A549 treated with CpdA at 1 μM for 4 hours (cell line): ENCODE measurements at places on chromosomes 6 and 20. TPM values are rescaled to one million over a fixed set of nuclear protein-coding genes. Genes with fewer than 3 reads are reported as not detected.

The BHLHE23 gene
- not detected in 5 replicates for total RNA-seq

The BTNL2 gene
- total RNA-seq: not detected in 5 replicates

The RSPH9 gene
- 0.12 to 0.27 TPM (median 0.24 TPM) in 5 replicates for total RNA-seq

The HTR1B gene
- total RNA-seq: 0.07 to 0.13 TPM in 2 of 5 replicates, not detected in the others

The NKAIN2 gene
- not detected in 5 replicates for total RNA-seq

The CFAP206 gene
- 0.51 to 0.69 TPM (median 0.67 TPM) in 5 replicates for total RNA-seq

The TRIM10 gene
- not detected in 5 replicates for total RNA-seq

The NKX2-2 gene
- total RNA-seq: not detected in 5 replicates

The TDRD6 gene
- total RNA-seq: 0.64 TPM in 1 of 5 replicates, not detected in the others

The BEND3 gene
- 3.3 to 4.4 TPM (median 3.7 TPM) in 5 replicates for total RNA-seq

The SLC35F1 gene
- 0.01 TPM in 1 of 5 replicates, not detected in the others for total RNA-seq

The PI16 gene
- not detected in 5 replicates for total RNA-seq

The NRSN2 gene
- total RNA-seq: 56.4 to 63.1 TPM (median 60.3 TPM) in 5 replicates

The NECAB3 gene
- 10.7 to 15.2 TPM (median 14.2 TPM) in 5 replicates for total RNA-seq

The L3MBTL3 gene
- total RNA-seq: 2.6 to 4.5 TPM (median 3.0 TPM) in 5 replicates

The CDH26 gene
- 0.10 to 0.40 TPM (median 0.16 TPM) in 4 of 5 replicates, not detected in the other for total RNA-seq

The ALDH5A1 gene
- 6.8 to 8.3 TPM (median 7.6 TPM) in 5 replicates for total RNA-seq

The PKIB gene
- 0.36 to 1.4 TPM (median 0.66 TPM) in 5 replicates for total RNA-seq

The EMILIN3 gene
- 0.25 to 0.48 TPM (median 0.40 TPM) in 5 replicates for total RNA-seq

The ENPP4 gene
- total RNA-seq: 0.22 to 0.34 TPM (median 0.25 TPM) in 5 replicates

The RIPK1 gene
- total RNA-seq: 12.1 to 14.9 TPM (median 12.9 TPM) in 5 replicates

The ARFGEF3 gene
- total RNA-seq: 0.51 to 0.64 TPM (median 0.59 TPM) in 5 replicates

The HLA-DRB5 gene
- not detected in 5 replicates for total RNA-seq

The ULBP3 gene
- total RNA-seq: 3.6 to 4.0 TPM (median 3.7 TPM) in 5 replicates

The IL20RA gene
- 0.03 to 0.09 TPM in 2 of 5 replicates, not detected in the others for total RNA-seq

The CLIC5 gene
- total RNA-seq: not detected in 5 replicates

The SUPT3H gene
- 3.9 to 5.7 TPM (median 5.4 TPM) in 5 replicates for total RNA-seq

The RIPPLY2 gene
- total RNA-seq: 0.34 to 1.5 TPM (median 0.37 TPM) in 5 replicates

The GHRH gene
- not detected in 5 replicates for total RNA-seq

The ERVFRD-1 gene
- total RNA-seq: not detected in 5 replicates

The RGS17 gene
- 5.8 to 7.0 TPM (median 6.4 TPM) in 5 replicates for total RNA-seq

The REV3L gene
- total RNA-seq: 5.2 to 7.5 TPM (median 6.4 TPM) in 5 replicates

The MLIP gene
- not detected in 5 replicates for total RNA-seq

The TMEM244 gene
- total RNA-seq: not detected in 5 replicates
